WTC11 (cell line): ENCODE measurements at places on chromosomes 13 and 19.

- no peak for DNase-seq
Observed at GRCh38 chr13:35729926-35730627, 253.6 kb upstream of the MAB21L1 start.

- no peak for DNase-seq
Observed at GRCh38 chr19:10535613-10536012, 8.1 kb upstream of the ATG4D start.

DNA sequence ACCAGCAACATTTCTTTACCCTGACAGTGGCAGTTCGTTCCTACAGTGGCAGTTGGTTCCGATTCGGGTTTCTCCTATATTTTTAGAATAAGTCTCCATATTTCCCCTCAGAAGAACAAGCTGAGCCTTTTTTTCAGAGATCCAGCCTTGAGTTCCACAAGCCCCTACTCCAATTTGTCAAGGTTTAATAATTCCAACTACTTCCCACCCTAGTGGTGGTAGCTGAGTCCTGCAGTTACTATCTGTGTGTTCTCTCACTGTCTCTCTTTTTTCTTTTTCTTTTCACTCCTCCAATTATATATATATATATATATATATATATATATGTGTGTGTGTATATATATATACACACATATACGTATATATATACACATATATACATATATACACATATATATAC, 1347.3 kb downstream of the PCDH9 start:
- peak; percentile 11 for DNase-seq

- peak; percentile 7 for DNase-seq
Observed at GRCh38 chr13:113657851-113658741, at the start of gene ATP4B. Gene ATP4B (minus strand): TSS chr13:113658198. CDS start chr13:113658144, 54 bp downstream.

DNA sequence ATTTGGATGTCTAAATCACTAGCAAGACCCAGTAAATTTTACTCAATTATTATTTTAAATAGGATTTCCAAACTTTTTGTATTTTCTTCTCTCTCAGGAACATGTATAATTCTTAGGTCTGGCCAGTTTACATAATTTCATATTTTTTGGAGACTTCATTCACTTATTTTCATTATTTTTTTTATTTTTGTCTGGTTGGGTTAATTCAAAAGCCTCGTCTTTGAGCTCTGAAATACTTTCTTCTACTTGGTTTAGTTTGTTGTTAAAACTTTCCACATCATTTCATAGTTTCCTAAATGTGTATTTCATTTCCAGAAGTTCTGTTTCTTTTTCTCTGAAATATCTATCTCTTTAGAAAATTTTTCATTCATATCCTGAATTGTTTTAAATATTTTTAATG, 322.9 kb upstream of the SPRY2 start:
- DNase-seq = no peak
